ENCODE measurements at places on chromosomes 7 and 10.

- no peak for DNase-seq
Measured at GRCh38 chr7:108557191-108557590, 12.3 kb downstream of the THAP5 start.

DNA sequence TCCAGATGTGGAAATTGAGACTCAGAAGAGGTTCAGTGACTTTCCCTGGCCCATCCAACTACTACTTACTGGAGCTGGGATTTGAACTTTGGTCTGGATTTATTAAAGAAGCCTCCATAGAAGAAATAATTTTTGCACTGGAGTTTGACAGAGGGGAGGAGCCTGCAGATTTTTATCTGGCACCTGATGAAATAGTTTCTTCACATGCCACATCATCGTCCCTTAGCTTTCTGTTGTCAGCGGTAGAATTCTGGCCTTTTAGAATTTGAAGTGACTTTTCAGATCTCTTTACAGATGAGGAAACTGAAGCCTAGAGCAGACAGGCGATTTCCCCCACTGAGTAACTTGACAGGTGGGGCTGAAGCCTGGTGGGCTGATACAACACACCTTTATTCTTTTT lies 233.5 kb downstream of the LRMDA start:
- no peak for DNase-seq

- no peak for DNase-seq
Measured at GRCh38 chr7:2158331-2159175, 74.2 kb downstream of the MAD1L1 start.

DNA sequence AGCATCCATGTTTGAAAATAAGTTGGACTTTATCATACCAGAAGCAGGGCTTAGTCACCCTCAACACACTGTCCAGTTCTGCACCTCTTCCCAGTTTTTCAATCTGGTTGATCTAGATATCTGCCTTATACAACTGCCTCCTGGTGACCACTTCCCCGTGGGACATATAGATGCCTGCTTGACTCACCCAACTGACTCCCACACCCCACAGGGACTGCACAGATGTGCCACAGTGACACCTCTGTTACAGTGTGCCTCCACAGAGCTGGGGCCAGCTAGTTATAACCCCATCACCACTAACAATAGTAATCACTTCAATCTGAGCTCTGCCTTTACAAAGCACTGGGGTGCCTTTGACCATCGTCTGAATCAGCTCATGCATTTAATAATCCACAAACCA lies 82.6 kb upstream of the AOAH start:
- DNase-seq: peak; percentile 29

DNA sequence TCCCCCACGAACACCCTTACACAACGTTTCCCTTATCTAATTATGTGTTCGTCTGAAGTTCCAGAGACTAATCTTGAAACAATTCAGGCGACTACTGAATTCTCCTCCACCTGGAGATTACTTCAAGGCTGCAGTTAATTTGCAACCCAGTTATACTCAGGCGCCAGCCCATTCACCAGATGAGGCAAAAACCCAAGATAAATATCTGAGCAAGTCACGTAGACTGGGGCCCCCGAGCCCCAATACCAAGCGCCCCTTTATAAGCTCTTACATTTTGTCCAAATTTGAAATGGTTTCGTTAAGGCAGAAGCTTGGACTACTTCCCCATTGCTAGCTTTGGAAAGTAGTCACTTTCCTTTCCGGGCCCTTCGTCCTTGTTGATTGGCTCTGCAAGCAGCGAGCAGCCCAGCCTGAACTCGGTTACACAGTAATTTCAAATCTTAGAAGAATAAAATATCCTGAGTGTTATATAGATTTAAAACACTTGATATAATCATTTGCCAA lies 1.2 kb downstream of the TPK1 start:
- DNase-seq: peak; percentile 83

- peak; percentile 33 for DNase-seq
Measured at GRCh38 chr10:3924344-3924743, 139.3 kb upstream of the KLF6 start.

- DNase-seq: no peak
Measured at GRCh38 chr10:79048639-79049550, 19.9 kb upstream of the ZMIZ1 start.

GRCh38 chr7:105773030-105773460 lies 103.4 kb downstream of the ATXN7L1 start:
- no peak for DNase-seq

GRCh38 chr7:10471280-10472058 lies 502.2 kb upstream of the PHF14 start:
- no peak for DNase-seq

GRCh38 chr10:16341637-16342036 lies 95.2 kb upstream of the PTER start:
- no peak for DNase-seq

- no peak for DNase-seq
Measured at GRCh38 chr7:122743211-122743610, 40.5 kb upstream of the RNF148 start.

DNA sequence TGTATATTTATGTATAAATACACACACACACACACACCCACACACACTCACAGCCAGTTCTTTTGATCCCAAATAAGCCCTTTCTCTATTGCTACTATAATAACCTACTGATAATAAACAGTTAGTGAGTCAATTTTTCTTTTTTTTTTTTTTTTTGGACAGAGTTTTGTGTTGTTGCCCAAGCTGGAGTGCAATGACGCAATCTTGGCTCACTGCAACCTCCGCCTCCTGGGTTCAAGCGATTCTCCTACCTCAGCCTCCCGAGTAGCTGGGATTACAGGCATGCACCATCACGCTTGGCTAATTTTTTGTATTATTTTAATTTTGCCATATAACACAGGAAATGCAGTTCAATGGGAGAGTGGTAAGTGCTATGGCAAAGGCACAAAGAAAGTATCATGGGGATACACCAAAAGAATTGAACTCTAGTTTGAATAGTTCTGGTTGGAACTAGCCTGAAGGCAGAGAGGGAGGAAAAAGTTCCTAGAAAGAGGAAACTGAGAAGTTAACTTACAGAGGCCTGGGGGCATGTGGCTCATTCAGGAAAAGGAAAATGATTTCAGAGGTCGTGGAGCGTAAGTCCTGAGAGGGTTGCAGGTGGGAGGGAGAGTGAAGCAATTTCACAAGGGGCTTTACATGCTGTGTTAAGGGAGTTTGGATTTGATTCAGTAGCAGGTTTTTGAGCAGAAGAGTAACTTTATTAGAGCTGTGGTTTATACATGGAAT lies 44.4 kb upstream of the JCAD start:
- DNase-seq: no peak

- no peak for DNase-seq
Measured at GRCh38 chr10:29962166-29962850, 97.1 kb downstream of the JCAD start.

- DNase-seq: no peak
Measured at GRCh38 chr10:129184196-129184595, 282.8 kb upstream of the MGMT start.

DNA sequence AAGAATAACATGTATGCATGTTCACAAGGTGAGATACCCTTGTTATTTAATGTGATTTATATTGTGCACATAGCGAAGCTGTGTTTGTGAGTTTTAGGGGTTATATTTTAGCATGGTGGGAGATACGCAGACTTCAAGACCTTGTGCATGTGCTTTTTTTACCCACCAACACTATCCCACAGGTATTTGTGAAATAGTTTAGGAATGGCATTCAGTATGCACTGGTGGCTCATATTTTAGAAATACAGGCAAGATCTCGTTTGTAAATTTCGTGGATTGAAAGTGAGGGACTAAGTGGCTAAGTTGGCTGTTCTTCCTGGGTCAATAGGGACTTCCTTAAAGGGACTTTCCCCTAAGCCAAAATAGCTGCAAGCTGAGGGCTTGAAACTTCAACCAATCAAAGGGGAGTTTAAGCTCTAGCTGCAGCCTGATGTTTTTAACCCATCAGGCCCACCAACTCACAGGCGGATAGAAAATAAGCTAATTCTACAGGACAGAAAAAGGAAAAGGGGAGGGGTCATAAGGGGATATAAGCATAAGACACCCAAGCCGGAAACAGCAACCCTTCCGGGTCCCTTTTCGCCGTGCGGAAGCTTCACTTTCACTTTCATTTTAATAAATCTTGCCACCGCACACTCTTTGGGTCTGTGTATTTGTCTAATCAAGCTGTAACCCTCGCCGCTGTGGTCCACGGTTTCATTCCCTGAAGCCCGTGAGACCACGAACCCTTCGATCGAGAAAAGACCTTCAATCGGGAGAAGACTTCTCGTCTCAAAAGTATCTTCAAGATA lies 291.0 kb downstream of the GPR158 start:
- no peak for DNase-seq

DNA sequence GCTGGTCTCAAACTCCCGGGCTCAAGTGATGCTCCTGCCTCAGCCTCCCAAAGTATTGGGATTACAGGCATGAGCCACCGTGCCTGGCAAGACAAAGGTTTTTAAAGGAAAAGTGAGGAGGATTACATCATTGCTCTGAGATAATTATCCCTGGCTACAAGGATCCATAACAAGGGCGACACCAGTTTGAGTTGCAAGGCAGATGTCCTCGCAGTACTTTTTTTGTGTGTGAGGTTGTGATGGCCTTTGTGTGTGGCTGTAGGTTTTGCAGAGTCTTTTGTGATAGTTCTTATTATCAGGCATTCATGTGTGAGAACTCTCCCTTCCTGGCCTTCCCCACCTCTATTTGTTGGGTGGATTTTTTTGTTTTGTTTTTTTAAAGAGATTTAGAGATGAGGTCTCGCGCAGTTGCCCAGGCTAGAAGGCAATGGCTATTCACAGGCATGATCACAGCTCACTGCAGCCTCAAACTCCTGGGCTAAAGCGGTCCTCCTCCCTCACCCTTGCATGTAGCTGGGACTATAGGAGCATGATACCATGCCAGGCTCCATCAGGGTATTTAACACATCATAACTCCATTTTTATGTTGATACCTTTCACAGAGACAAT lies 10.0 kb downstream of the BTBD16 start:
- no peak for DNase-seq

GRCh38 chr7:7970237-7970530 lies 1.6 kb downstream of the GLCCI1 start:
- DNase-seq: no peak

GRCh38 chr10:122531939-122532338 lies 28.6 kb upstream of the DMBT1 start:
- no peak for DNase-seq

- DNase-seq: no peak
Measured at GRCh38 chr10:48336978-48337599, 30.6 kb downstream of the MAPK8 start.

DNA sequence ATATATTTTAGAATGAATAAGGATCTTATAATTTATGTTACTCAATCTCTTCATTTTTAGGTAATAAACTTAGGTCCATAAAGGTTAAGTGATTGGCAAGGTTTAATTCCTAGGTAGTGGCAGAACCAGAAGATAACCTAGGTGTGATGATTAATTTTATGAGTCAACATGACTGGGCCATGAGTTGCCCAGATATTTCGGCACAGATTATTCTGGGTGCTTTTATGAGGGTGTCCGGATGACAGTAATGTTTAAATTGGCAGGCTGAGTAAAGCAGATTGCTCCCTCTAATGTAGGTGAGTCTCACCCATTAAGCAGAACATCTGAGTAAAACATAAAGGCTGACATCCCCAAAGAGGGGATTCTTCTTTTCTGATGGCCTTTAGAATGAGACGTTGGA lies 1349.3 kb upstream of the CELF2 start:
- no peak for DNase-seq

DNA sequence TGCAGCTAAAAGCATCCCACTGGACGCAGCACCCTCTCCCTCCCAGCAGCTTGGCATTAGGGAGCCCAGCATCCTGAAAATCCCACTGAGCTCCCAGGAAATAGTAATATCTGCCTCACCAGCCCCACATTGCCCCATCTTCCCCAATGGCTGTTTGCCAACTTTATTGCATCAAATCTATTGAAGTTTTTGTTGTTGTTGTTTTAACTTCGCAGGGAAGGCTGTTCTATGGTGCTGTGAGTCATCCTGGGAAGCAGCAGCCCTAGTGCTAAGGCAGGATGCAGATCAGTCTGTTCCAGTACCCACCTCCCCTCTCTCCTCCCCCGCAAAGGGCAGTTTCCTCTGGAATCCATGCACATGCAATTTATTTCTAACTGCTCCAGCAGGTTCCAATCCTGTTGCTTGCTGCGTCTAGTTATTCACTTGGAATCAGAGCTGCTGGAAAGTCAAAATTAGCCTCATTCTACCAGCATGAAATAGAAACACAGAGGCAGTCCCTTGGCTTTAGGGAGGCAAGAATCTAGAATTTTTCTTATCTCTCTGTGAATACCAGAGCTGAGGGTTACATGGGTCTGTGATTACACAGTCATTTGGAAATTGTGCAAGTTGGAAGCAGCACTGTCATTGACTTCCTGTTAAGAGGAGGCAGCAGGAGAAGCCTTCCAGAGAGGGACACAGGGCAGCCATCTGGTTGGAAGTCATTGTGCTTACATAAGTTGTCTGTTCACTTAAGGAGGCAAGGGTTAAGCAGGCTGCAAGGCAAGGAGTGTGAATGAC lies 115.9 kb upstream of the CACUL1 start:
- peak; percentile 89 for DNase-seq

DNA sequence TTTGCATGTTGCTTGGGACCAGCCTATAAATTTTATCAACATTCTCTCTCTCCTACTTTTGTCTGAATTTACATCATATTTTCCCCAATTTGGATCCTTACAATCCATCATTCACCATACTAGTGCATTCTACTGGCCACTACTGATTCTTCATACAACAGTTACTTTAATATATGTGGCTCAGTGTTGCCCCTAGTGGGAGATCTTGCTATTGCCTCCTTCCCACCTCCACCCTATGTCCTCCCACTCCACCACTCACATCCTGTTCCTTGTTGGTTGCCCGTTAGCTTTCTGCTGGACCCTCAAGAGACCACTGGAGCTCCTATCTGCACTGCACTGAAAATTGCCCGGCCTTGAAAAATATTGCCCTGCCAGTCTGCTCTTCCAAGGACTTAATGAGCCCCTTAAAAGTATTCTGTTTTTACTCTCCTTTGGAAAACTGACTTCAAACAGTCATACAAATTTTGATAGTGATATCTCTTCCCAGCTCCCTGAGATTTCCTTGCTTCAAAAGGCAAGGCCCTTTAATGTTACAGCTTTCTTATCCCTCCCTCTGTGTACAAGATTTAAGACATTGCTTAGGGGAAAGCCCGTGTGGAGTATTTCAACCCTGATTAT lies 243.2 kb upstream of the TMEM229A start:
- DNase-seq: no peak

DNA sequence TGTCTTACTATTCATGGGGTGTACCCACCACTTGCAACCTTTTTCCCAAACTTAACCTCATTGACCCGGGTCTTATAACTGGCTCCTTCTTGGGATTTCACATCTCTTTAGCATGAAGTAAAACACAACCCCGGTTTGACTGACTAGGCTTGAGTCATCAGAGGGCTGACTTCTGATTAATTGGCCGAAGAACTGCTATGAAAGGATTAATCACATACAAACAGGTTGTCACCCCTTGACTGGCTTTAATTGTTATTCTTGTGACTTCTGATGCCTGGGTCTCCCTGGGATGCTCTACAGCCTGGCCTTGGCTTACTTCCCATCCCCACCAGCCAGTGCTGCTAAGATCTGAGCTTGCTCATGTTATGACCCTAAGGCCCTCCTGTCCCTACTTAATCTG lies 8.8 kb upstream of the CRPPA start:
- DNase-seq: no peak

Measured in inflammatory macrophage (primary cell).